Stimulated activated CD8-positive, alpha-beta memory T cell treated with anti-CD3 and anti-CD28 coated beads, Interleukin-4, amount 100 ng/mL, for 4 hours (primary cell): ENCODE measurements at places on chromosomes 11 and 22.

DNA sequence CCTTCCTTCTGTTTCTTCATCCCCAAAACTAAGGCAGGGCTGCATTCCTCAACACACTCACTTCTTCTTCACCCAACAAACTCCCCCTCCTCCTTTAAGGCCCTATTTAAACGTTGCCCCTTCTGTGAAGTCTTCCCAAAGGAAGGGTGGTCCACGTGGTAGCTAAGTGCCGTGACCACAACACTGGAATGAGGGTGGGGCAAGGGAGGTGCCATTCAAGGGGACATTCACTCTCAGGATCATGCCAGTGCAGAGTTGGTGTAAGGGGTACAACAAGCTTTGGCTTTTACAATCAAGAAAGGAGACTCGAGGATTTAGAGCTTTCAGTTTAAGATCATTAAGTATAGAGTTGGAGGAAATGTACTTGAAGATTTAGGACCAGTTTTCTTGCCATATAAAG is 8.0 kb upstream of the MS4A10 start:
- no peak for DNase-seq

- DNase-seq = no peak
These were observed 203.7 kb downstream of the ARHGAP42 start for GRCh38 chr11:100890789-100891188.

- no peak for DNase-seq
These were observed 68.2 kb upstream of the ISX start for GRCh38 chr22:34997633-34998299.

DNA sequence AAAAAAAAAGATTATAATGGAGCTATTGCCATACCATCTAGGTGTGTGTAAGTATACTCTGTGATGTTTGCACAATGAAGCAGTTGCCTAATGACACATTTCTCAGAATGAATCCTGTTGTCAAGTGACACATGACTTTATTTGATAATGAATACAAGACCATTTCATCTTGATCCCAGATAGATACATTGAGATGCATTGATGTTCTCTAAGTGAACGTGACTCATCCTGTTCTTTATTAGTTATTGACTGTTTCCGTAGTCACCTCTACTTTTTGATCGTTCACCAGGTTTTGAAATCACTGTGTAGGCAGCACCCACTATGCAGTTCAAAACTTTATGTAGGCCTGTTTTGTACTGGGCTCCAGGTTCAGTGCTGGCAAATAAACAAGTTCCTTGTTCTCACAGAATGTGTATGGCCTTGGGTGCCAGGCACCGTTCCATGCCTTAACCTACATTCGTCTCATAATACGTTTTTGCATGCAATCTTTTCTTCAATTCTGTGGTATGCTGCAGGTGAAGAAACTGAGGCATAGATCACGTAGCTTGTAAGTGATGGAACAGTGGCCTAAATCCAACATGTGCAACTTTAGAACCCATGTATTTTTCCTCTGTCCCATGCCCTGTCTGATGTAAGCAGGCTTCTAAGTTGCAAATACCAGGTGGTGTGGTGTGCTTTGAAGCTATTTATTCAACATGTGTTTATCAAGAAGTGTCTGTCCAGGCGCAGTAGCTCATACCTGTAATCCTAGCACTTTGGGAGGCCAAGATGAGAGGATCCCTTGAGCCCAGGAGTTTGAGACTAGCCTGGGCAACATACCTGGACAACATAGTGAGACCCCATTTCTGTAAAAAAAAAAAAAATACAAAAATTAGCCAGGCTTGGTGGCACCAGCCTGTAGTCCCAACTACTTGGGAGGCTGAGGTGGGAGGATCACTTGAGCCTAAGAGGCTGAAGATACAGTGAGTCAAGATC is 10.4 kb downstream of the SREBF2 start:
- no peak for DNase-seq

- no peak for DNase-seq
These were observed 89.3 kb downstream of the MPPED1 start for GRCh38 chr22:43500792-43501785.

DNA sequence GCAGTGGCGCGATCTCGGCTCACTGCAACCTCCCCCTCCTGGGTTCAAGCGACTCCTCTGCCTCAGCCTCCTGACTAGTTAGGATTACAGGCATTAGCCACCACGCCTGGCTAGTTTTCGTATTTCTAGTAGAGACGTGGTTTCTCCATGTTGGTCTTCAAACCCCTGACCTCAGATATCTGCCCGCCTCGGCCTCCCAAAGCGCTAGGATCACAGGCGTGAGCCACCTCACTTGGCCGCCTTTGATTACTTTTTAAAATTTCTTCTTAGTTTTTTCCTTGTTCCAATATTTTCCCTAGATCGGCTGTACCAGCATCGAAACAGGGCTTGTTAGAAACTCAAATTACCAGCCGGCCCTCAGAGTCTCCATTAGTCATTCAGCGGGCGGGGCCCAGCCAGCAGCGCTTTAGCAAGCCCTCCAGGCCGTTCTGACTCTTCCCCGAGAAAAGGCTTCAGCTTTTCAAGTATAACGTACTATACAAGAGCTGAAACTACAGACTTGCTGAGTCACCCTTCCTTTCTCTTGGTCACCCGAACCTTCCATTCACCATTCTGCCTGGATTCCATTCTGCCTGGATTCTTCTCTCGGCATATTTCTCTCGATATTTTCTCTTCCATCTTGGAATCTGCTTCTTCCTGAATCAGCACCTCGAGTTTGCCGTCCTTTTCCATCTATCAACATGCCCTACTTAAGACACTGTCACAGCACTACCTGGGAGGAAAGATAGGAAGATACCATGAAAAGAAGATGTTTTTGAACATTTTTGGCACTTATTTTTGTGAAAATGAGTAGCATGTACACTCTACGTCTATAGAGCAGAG is 6.7 kb upstream of the CAPRIN1 start:
- DNase-seq = no peak

- no peak for DNase-seq
These were observed 3.2 kb downstream of the PRDM10 start for GRCh38 chr11:129999407-129999806.

DNA sequence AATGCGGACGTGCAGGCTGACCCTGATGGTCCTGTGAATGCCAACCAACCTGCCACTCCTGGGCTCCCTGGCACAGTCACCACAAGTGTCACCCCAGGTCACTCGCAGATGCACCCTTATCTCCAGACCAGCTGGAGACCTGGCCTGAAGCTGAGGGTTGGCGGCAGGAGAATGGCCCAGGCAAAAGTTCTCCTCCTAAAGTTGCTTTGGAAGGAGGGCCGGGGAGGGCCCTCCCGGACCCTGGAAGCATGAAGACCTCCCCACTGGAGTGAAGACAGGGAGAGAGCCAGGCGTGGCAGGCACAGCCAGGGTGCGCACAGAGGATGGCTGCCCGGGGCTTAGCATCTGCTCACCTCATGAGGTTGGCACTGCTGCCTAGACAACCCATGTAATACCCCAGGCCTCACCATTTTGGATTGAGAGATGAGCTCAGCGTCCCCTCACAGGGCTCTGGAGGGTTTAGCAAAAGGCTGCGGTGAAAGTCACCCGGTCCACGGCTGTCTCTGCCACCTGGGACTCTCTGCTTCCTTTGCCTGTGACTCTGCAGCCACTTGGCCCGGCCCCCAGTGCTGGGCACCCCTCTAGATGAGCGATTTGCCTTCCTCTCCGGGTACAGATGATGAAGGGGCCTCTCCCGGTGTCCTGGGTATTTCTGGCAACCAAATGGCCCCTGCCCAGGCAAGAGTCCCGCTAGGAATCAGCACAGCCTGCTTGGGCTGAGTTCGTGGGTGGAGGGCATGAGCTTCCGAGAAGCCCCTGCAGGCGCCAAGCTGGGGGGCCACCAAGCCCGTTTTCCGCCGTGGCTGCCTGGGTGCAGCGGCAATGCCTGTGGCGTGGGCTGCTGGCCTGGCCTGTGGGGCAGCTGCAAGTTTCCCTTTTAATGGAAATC is 48.3 kb upstream of the SEPTIN5 start:
- DNase-seq = no peak

DNA sequence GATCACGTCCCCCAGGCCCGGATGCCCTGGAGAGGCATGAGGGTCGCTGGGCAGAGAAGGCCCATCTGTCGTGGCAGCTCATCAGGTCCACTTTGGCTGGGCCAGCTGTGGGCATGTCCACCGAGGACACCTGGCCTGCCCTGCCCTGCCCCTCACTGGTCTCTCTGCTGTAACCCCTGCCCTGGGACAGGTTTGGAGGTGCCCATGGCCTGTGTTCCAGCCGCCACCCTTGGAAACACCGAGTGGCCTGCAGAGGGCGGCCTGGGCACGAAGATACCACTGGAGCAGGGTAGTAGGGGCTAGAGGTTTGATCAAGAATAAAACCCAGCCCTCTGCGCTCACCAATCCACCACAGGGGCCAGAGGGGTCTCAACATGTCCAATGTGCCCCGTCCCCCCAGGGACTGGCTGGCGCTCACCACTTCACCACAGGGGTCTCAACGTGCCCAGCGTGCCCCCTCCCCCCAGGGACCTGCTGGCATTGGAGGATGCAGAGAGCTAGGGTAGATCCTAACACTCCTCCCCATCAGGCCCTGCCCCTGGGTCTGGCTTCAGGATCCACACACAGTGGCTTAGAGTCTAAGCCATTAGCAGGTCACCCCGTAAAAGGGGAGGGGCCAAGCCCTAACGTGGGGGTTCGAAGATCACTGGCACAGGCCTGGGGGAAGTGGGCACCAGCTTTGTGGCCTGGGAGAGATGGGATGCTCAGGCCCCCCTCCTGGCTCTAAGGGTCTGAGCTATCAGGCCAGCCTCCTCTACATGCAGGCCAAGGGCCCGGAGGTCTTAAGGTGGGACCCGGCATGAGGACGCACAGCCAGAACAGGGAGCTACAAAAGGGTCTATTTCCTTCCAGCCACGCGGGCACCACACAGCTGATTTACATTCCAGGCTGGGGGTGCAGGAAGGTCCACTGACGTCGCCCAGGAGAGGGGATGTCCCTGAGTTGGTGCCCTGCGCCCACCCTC is 1.3 kb upstream of the HDAC10 start:
- DNase-seq = peak; percentile 50

- no peak for DNase-seq
These were observed 19.4 kb upstream of the PPFIA1 start for GRCh38 chr11:70250876-70251658.

DNA sequence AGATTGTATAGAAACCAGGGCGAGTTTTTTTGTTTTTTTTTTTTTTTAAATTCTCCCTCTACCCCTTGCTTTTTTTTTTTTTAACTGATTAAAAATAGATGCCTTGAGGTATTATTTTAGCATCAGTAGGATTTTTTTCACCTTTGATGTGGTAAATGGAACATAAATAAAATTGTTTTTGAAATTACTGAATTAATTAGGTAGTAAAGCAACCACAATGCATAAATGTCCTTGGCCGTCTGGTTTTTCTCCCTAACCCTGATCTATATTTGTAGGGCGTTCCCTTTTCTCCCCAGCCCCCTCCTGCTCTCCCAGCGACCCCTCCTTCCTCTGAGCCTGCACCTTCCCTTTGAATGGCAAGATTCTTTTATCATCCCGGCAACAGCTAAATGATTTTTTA is 107.8 kb downstream of the ZBTB16 start:
- no peak for DNase-seq

DNA sequence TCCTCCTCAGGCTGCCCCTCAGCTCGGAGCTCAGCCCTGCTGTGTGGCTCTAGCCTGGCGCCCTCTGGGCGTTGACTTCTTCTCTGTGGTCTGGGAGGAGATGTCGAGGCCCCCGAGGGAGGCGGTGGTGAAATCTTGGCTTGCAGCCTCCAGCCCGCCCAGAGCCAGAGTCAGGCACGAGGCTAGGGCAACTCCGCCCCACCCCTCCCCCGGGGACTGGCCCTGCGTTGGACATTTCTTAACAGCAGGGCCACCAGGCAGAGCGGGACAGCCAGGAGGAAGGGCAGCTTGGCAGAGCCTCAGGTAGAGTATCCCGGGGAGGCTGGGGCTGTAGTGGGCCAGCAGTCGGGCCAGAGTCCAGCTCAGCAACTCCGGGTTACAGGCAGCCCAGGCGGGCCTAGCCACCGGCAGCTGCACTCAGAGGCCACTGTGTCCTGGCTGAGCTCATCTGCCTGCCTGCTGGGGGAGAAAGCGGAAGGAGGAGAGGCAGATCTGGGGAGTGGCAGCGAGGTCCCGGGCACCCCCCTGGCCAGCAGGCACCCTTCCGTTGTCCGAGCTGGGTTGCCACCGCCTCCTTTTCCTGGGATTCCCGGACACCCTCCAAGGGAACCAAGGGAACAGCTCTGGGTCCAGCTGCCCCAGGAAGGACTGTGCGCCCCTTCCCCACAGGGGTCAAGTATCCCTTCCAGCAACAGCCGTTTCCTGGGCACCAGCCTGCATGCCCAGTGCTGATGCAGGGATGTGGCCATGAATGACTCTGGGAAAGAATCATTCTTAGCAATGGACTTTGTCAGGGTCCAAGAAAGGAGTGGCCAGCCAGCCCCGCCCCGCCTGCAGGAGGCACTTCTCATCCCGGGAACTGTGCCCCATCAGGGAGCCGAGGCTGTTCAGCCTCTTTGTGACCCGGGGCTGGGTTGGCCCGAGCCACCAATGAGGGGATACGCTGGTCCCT is at the start of gene ALDH3B1:
Gene ALDH3B1, plus strand, starts transcription at position 238 of the 952 bp plus-strand sequence. CDS start 4,971 bp downstream, outside the sequence.
- no peak for DNase-seq

- DNase-seq = no peak
These were observed 3.5 kb upstream of the ACAT1 start for GRCh38 chr11:108117746-108118371.

- DNase-seq = no peak
These were observed 4.4 kb downstream of the BCL9L start for GRCh38 chr11:118921121-118921928.

DNA sequence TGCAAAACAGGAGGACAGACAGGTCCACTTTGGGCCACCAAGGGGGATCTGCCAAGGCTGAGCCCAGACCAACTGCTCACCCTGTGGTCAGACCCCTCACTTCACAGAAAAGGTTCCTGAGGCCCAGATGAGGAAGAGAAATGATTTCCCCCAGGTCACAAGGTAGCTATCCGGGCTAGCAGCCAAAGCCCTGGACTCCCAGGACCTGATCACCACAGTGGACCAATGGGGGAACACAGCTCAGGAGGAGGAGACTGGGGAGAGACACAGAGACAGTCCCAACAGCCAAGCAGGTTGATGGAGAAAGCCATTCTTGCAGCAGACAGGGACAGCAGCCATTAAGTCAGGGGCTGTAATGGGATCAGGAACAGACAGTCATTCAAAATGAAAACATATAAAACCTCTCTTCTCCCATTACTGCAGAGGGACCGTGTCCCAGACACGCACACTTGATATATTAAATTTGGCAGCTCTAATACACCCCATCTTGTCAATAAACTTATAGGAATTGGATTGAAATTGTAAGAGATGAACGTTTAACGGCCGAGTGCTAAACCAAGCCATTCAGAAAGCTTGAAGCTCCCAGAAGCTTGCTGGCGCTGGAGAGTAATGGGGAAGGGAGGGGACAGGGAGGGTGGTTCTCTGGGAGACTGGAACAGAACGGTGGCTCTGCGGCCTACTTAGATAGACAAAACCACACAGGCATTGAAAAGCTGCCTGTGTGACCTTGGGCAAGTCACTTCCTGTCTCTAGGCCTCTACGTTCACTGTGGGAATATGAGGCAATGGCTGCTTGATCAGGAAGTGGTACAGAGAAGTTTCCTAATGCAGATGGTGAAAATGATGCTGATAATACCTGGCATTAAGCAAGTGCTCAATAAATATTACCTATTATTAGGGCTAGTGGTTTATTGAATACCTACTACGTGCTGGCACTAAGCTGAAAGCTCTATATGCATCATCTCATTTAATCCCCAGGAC is 16.0 kb downstream of the ZMAT5 start:
- DNase-seq = no peak

- no peak for DNase-seq
These were observed 2.2 kb downstream of the TNKS1BP1 start for GRCh38 chr11:57322256-57323166.
